Vagina (tissue), 2 donors: ENCODE measurements at places on chromosomes 7 and 10.

DNA sequence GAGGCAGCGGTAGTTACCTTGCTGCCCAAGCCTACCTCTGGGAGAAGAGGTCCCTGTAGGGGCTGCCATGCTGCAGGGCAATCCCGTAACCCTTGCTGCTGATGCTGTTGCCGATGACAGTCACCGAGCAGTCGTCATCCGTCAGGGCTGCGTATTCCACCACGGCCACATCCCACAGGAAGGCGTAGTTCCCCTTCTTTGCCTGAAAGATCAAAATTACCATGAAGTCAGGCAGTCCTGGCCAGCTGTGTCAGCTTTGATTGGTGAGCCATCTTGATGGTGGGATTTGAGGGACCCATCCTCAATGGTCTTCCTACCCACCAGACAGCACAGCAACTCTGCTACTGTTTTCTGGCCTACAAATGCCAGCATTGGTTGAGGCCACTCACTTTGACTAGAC lies 746.8 kb downstream of the GRID1 start:
- peak; percentile 62 for DNase-seq

DNA sequence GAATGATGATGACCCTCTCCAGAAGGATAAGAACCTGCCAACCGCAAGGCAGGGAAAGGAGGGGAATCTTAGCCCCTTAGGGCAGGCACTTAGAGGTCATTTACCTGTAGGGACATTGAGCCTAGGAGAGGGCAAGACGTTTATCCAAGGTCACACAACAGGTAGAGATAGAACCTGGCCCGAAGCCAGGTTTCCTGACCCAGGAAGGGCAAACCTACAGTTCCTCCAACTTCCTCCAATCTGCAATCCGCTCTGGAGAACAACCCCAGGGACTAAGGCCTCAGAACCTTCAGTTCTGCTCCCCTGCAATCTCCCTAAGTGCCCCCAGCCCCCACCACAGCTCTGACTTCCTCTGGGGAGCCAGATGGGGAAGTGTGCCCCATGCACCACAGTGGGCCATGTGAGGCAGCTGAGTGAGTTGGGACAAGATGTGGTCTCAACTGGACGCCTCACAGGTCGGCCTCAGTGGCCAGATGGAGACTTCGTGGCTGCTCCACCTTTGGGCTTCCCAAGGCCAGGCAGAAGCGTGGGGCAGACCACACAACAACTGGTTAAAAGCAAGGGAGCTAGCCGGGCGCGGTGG lies 1.4 kb upstream of the PSAP start:
- no peak for DNase-seq

GRCh38 chr7:30164567-30164966 lies 29.8 kb downstream of the MTURN start:
- DNase-seq, result no peak

DNA sequence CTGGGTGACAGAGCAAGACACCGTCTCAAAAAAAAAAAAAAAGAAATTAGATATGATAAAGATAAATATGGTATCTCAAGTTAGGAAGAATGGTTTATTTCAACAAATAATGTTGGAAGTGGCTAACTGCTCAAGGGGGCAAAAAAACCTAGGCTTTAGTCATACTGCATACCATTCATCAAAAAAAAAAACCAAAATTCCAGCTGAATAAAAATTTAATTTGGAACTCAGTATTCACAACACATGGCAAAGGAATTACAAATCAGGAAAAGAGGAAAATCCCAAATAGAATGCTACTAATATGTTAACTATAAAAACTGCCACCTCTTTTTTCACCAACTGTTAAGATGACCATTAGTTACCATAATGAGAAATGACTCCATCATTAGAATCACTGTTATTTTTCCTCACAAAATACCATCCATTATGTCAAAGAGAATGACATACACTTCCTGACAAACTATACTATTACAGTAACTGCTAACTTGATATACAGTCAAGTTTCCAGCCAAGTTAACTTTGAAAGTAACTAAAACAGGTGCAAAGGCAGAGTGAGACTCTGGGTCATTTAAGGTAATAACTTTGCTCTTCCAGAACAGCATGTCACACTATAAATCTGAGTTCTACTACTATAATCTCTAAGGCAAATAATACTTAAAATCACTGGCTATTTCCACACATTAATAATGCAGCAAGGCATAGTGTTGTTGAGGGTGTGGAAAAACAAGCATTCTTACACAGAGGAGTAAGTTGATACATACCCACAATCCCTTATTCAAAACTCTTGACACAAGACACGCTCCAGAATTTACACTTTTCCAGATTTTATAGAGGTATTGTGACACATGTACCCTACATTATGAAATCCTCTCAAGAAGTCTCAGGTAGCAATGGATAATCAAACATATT lies 10.2 kb downstream of the KBTBD2 start:
- DNase-seq, result no peak

DNA sequence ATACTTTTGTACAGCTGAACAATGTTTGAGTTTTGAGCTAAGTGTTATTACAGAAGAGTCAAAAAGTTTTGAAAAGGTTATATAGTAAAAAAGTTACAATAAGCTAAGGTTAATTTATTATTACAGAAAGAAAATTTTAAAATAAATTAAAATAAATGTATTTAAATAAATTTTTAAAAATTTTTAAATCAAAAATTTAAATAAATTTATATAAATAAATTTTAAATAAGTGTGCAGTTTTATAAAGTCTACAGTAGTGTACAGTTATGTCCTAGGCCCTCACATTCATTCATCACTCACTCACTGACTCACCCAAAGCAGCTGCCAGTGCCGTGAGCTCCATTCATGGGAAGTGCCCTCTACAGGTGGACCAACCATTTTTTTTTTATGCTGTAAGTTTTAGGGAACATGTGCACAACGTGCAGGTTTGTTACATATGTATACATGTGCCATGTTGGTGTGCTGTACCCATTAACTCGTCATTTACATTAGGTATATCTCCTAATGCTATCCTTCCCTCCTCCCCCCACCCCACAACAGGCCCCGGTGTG lies 462.9 kb upstream of the ZMIZ1 start:
- no peak for DNase-seq

DNA sequence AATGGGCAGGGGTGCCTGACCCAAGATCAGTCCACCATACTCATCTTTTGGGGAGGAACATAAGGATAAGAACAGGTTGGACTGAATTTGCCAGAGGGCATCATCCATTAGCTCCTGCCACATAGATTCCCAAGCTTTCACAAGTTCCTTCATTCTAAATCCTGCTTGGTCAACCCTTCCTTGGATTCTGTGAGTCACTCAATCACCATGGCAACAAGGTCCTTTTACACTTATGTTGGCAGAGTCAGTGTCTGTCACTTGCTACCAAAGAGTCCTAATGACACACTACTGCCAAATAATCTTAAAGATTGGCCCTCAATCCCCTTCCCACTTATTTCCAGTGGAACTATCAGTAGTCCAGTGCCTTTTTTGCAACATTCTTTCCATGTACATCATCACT lies 5.0 kb upstream of the LGI1 start:
- no peak for DNase-seq

GRCh38 chr7:157652161-157652953 lies 315.6 kb downstream of the DNAJB6 start:
- no peak for DNase-seq

GRCh38 chr10:98466861-98467505 lies 20.2 kb upstream of the HPS1 start:
- DNase-seq, result no peak

GRCh38 chr7:80414331-80414730 lies 97.5 kb downstream of the GNAT3 start:
- DNase-seq, result no peak

- no peak for DNase-seq
These were observed 607.6 kb upstream of the DPP6 start for GRCh38 chr7:153444641-153445040.

- peak; percentile 61 for DNase-seq
These were observed 25.7 kb upstream of the FAM180A start for GRCh38 chr7:135774284-135774683.

GRCh38 chr10:79005126-79005810 lies 63.5 kb upstream of the ZMIZ1 start:
- no peak for DNase-seq

DNA sequence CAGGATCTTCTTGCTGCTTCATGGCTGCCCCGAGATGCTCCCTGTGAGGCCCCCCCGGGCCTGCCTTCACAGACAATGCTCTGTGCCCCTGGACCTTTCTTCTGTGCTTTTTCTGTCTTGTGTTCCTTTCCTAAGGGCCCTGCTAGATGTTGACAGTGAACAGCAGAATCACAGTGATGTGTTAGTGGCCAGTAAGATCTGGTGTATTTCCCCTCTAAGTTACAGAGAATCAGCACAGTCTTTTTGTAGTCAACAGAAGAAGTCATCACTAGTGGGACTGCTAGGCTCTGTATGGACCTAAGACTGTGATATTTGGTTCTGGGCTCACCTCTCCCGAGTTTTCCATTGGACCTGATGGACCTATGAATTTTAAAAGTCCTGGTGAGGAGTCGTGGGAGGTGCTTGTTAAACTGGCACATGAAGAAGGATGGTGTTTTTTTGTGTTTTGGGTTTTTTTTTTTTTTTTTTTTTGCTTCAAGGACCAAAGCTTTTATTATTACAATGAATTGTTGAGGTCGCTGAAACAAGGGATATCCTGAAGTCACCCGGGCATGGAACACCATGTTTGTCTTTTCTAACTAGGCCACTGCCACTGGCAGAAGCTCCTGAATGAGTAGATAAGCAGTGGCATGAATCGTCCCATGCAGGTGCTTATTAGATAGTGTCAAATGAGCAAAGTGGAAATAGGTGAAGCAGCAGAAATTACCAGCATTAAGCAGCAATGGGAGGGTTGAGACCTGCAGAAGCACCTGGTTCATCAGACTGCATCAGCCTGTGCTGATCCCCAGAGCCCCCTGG lies 194.8 kb downstream of the CELF2 start:
- DNase-seq, result no peak

GRCh38 chr10:90437452-90437851 lies 420.4 kb downstream of the HTR7 start:
- no peak for DNase-seq

GRCh38 chr10:49781247-49781646 lies 19.1 kb upstream of the OGDHL start:
- DNase-seq, result no peak

DNA sequence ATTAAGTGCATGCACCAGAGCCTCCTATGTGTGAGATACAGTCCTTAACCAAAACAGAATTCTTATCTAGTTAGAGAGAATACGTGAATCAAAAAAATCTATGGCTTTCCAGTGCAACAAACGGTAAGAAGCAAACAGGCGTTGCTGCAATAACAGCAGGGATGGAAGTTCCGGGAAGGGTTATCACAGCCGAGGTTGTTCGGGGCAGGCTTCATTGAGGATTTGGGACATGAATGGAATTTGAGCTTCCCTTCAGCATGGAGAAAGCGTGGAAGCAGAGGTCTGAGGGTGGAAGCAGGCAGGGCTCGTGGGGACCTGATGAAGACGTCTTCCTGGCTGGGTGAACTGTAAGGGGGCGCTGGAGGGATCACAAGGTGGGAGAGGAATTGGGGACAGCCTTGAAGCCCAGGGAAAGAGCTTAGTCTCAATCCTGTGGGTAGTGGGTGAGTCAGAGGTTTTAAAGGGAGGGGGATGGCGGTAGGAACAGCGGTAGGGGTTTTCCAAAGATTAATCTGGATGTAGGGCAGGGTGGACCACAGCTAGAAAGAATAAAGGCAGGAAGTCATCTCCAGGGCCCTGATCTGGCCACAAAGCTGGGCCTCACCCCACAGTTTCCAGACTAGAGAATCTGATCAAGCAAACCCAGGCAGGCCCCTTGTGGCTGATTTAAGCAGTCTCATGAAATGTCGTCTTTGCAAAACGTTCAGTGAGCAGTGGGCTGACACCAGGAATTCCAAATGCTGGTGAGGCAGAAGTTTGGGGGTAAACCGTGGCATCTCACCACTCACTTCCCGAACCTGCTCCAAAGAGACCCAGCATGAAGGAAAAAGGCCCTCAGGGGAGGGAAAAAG lies 65.1 kb downstream of the CALML3 start:
- no peak for DNase-seq

DNA sequence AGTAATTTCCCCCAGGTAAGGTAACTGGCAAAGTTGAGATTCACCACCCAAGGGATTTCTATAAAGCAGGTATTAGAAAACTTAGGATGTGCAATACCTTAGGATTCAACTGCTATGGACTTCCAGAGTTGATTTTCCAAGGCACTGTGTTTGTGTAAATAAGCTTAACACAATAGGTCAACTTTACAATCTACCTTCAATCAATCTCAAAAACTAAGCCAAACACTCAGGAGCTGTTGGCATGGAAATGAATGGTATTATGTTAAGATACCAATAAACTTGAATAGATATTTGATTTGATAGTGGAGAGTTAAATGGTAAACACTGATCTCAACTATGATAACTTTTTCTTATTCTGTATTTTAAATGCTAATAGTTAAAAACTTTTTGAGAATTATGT lies 762 bp upstream of the SEMA3E start:
- DNase-seq, result no peak

GRCh38 chr10:3467052-3467951 lies 294.7 kb upstream of the PITRM1 start:
- DNase-seq, result no peak

DNA sequence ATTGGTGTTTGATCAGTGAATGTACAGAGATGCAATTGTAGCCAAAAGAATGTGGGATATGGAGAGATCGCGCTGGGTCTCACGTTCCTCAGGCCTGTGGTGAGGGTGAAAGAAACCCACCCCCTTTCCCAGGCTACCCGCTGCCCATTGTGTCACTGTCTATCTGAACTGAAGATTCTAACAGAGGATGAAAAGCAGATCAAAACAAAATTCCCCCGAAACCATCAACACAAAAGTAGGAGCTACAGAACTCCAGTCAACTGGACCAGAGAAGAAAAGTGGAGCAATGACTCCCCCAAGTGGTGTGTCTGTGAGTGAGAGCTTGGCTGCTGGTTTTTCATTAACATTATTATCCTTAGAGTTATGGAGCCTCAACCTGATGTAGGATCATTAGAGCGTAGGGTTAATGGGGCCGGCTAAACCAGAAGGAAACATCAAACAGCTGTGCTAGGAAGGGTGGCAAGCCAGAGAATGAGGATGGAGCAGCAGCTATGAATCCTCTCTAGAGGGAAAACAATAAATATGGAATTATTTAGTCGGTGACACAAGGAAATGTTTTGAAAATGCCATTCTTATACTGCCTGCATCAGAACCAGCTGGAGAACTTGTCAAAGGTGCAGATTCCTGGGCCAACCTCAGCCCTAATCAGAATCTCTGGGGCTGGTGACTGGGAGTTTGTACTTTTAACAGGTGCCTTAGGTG lies 38.3 kb downstream of the AKR1B1 start:
- no peak for DNase-seq

GRCh38 chr10:115503546-115503945 lies 410.4 kb downstream of the ATRNL1 start:
- no peak for DNase-seq

DNA sequence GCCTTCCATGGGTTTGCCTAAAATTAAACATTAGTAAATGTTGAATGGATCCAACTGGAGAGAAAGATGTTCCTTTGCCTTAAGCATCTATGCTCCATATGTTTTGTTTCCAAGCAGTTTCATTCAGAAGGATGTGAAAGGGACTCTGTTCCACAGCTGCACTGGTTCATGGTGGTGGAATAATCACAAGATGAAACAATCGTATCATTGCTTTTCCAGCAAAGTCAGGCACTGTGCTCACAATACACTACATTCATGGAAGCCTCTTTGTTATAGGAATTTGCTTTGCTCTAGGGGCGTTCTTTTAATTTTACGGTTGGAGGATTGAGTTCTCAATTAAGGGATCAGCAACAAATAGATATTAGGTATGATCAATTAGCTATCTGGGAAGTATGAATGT lies 33.8 kb downstream of the RAMP3 start:
- no peak for DNase-seq
